ENCODE measurements at places on chromosomes 4 and X. TPM values are rescaled to one million over a fixed set of nuclear protein-coding genes. Genes with fewer than 3 reads are reported as not detected.
A peak's percentile ranks its signal among the peaks of the same experiment; 100 is the strongest.

- no peaks in the 10 kb centered on the region for H3K27me3 ChIP-seq
- peaks cover 33% of the 10 kb centered on the region for H3K4me1 ChIP-seq
- DNase-seq, result no peak
These were observed 1.2 kb downstream of the UGDH start for GRCh38 chr4:39525822-39526690.

- no peaks in the 10 kb centered on the region for H3K4me1 ChIP-seq
- no peaks in the 10 kb centered on the region for H3K36me3 ChIP-seq
- H3K27me3 ChIP-seq, result no peaks in the 10 kb centered on the region
- no peak overlapping the region for H3K27ac ChIP-seq
- no peak overlapping the region for H3K4me3 ChIP-seq
- DNase-seq, result no peak
These were observed 19.2 kb downstream of the MEPE start for GRCh38 chr4:87851953-87852352.

GRCh38 chrX:37378830-37379229, 29.7 kb downstream of the PRRG1 start:
- no peaks in the 10 kb centered on the region for H3K4me1 ChIP-seq
- DNase-seq, result no peak
- H3K36me3 ChIP-seq, result no peaks in the 10 kb centered on the region
- H3K27me3 ChIP-seq, result no peaks in the 10 kb centered on the region
- no peak overlapping the region for H3K4me3 ChIP-seq

GRCh38 chr4:15868111-15868510, 70.4 kb downstream of the FGFBP1 start:
- H3K27ac ChIP-seq, result no peak overlapping the region
- no peaks in the 10 kb centered on the region for H3K4me1 ChIP-seq
- no peaks in the 10 kb centered on the region for H3K27me3 ChIP-seq
- H3K4me3 ChIP-seq, result no peak overlapping the region
- H3K36me3 ChIP-seq, result no peaks in the 10 kb centered on the region

GRCh38 chr4:137532869-137533236, 559 bp upstream of the PCDH18 start:
- H3K4me1 ChIP-seq, result no peaks in the 10 kb centered on the region
- no peaks in the 10 kb centered on the region for H3K36me3 ChIP-seq
- peak overlapping the region; percentile 47 for H3K4me3 ChIP-seq
- H3K27me3 ChIP-seq, result no peaks in the 10 kb centered on the region
- DNase-seq, result no peak

- H3K4me1 ChIP-seq, result no peaks in the 10 kb centered on the region
- no peak overlapping the region for H3K27ac ChIP-seq
- no peak overlapping the region for H3K4me3 ChIP-seq
- H3K36me3 ChIP-seq, result no peaks in the 10 kb centered on the region
- H3K27me3 ChIP-seq, result no peaks in the 10 kb centered on the region
- no peak for DNase-seq
These were observed 1644.4 kb downstream of the STIM2 start for GRCh38 chr4:28505064-28505463.

- no peaks in the 10 kb centered on the region for H3K4me1 ChIP-seq
- no peak overlapping the region for H3K27ac ChIP-seq
- H3K36me3 ChIP-seq, result no peaks in the 10 kb centered on the region
- peaks cover 70% of the 10 kb centered on the region for H3K27me3 ChIP-seq
- no peak for DNase-seq
- H3K4me3 ChIP-seq, result peak overlapping the region; percentile 27
These were observed 5.3 kb downstream of the CRMP1 start for GRCh38 chr4:5887361-5888221.

DNA sequence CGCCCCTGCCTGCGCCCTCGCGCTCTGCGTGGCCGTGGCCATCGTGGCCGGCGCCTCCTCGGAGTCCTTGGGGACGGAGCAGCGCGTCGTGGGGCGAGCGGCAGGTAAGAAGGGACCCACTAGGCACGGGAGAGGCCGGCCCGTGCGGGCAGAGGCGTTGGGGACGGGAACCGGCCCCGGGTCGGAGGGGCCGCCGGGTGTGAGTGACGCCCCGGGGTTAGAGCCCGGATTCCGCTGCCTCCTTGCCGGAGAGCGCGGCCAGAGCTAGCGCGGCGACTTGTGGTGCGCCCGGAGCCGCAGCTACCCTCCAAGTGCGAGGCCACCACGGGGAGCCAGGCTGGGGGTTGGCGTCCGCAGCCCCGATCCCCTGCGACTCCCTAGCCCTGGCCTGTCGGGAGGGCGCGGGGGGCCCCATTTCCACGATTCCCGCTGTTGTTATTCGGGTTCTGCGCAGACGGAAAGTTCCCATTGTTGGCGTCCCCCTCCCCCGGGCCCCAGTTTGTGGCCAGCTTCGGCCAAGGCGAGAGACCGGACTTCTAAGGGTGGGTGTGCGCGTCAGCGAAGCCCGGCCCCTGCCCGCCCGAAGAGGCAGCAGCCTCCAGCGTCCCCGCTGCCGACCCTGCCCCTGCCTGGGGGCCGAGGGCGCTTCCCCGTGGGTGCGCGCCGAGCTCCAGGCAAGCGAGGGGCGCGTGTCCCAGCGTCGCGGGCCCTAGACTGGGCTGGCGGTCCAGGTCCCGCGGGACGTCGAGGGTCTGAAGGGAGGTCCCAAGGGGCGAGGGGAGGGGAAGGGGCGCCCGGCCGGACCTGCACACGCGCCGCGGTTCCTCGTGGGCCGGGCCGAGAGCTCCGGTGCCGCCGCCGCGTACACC, 1.1 kb downstream of the FGFR3 start:
- peak overlapping the region; percentile 6 for H3K4me3 ChIP-seq
- DNase-seq, result no peak
- peak overlapping the region; percentile 87 for H3K27ac ChIP-seq
- peaks cover 51% of the 10 kb centered on the region for H3K27me3 ChIP-seq
- peaks cover 35% of the 10 kb centered on the region for H3K4me1 ChIP-seq

DNA sequence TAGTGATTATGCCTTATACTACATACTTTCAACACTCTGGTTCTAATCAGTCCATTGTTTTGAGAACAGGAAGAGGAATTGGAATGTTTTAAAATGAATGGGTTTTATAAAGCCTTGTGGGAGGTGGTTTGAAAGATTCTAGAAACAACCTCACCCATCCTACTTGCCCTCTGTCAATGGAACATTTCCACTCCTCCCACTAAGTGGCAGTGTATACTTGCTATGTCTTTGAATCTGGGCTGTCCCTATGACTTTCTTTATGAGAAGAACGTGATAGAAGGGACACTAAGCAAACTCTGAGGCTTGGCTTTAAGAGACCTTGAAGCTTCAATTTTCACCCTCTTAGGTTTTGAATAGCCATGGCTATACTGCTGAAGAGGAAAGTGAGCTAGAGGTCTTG, 611.2 kb downstream of the PPP4R3C start:
- no peaks in the 10 kb centered on the region for H3K36me3 ChIP-seq
- no peak overlapping the region for H3K27ac ChIP-seq
- no peak for DNase-seq
- H3K4me1 ChIP-seq, result no peaks in the 10 kb centered on the region

- H3K4me3 ChIP-seq, result peak overlapping the region; percentile 61
- H3K27ac ChIP-seq, result peak overlapping the region; percentile 91
- no peaks in the 10 kb centered on the region for H3K27me3 ChIP-seq
- H3K36me3 ChIP-seq, result no peaks in the 10 kb centered on the region
- H3K4me1 ChIP-seq, result peaks cover 3% of the 10 kb centered on the region
- peak; percentile 29 for DNase-seq
These were observed 705 bp downstream of the RPS6KA3 start for GRCh38 chrX:20265726-20266681.

DNA sequence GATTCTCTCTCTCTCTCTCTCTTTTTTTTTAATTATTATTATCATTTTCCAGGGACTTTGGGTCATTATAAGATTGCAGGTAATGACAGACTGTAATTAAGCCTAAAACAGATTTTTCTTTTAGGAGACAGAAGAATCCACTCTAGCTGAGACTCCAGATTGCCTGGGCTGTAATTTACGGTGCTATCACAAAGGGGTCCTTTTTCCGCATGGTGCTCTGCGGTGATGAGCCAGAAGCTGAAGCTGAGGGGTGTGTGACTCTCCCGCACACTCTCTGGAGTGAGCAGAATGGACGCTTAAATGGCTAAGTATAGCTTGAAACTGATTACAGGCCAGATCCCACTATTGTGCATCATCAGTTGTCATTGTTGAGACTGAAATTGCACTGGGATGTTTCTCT, 50.0 kb downstream of the LGI2 start:
- no peaks in the 10 kb centered on the region for H3K27me3 ChIP-seq
- H3K36me3 ChIP-seq, result no peaks in the 10 kb centered on the region
- H3K4me1 ChIP-seq, result peaks cover 9% of the 10 kb centered on the region
- no peak overlapping the region for H3K27ac ChIP-seq
- H3K4me3 ChIP-seq, result no peak overlapping the region

- H3K4me1 ChIP-seq, result no peaks in the 10 kb centered on the region
- H3K27me3 ChIP-seq, result no peaks in the 10 kb centered on the region
- H3K27ac ChIP-seq, result no peak overlapping the region
These were observed 42.4 kb downstream of the DCUN1D4 start for GRCh38 chr4:51885363-51885762.

DNA sequence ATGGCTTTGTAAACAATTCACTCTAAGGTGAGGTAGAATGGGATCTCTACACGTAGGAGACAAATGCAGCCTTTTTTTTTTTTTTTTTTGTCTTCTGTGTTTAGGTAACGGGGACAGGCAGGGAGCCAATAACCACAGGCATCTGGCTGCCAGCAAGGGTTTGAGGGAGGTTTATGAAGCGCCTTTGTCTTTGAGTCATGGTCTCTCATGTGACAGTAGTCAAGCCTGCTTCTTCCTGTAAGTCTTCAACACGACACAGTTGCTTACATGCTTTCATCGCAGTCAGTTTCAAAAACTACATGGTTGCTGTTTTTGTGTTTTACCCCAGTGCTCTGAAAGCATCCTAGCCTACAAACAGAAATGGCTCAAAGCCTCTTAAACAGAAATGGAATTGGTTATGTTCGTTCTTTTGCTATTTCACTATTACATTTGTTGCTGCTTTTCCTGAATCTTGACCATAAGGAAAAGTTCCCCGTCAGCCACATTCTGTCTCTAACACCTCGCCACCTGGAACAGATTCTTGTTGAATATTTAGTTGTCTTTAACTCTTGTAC, 127.8 kb upstream of the METTL14 start:
- H3K27ac ChIP-seq, result no peak overlapping the region
- no peaks in the 10 kb centered on the region for H3K27me3 ChIP-seq
- no peaks in the 10 kb centered on the region for H3K36me3 ChIP-seq
- no peak for DNase-seq
- H3K4me1 ChIP-seq, result no peaks in the 10 kb centered on the region

DNA sequence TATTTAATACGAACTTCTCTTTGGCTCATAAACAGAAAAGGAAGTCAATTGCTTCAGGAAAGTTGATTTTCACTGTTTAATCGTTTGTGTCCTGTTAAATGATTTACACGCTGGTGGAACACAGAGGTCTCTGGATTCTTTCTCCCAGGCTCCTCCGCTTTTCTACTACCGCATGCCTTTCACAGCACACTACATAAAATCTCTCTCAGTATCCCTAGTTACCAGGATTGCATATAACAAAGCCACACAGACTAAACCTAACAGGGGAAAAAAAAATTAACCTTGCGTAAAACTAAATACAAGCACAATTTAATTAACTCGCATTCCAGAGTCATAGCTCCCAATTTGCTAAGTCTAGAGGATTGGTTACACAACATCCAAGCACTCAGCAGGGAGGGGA, 133.9 kb downstream of the CORIN start:
- no peak overlapping the region for H3K4me3 ChIP-seq
- H3K27ac ChIP-seq, result no peak overlapping the region
- no peaks in the 10 kb centered on the region for H3K4me1 ChIP-seq
- H3K27me3 ChIP-seq, result no peaks in the 10 kb centered on the region
- no peaks in the 10 kb centered on the region for H3K36me3 ChIP-seq
- DNase-seq, result no peak

GRCh38 chr4:149912000-149912399, 96.4 kb upstream of the IQCM start:
- H3K4me1 ChIP-seq, result peaks cover 27% of the 10 kb centered on the region
- DNase-seq, result no peak
- peak overlapping the region; percentile 61 for H3K27ac ChIP-seq
- H3K4me3 ChIP-seq, result no peak overlapping the region
- H3K27me3 ChIP-seq, result no peaks in the 10 kb centered on the region
- H3K36me3 ChIP-seq, result no peaks in the 10 kb centered on the region

DNA sequence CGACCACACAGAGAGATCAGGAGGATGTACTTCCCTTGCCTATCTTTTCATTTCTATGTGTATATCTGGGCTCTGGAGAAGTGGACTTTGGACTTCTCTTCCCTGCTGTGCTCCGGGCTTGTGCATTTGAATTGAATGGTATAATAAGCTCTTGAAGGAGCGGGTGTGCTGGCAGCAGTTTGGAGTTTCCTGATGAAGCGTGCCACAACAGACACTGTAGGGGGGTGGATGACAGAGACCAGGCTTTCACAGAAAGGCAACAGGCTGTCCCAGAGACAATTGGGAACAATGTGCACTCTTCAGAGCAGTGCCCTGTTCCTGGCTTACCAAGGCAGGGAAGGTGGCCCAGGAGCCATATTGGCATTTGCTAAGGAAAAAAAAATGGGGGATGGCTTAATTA, 170.1 kb downstream of the FRMPD4 start:
- H3K36me3 ChIP-seq, result no peaks in the 10 kb centered on the region
- H3K4me1 ChIP-seq, result no peaks in the 10 kb centered on the region
- no peak overlapping the region for H3K27ac ChIP-seq
- H3K4me3 ChIP-seq, result no peak overlapping the region

- H3K4me3 ChIP-seq, result peak overlapping the region; percentile 90
- peaks cover 59% of the 10 kb centered on the region for H3K4me1 ChIP-seq
- H3K27ac ChIP-seq, result peak overlapping the region; percentile 98
- no peak for DNase-seq
- H3K36me3 ChIP-seq, result no peaks in the 10 kb centered on the region
- no peaks in the 10 kb centered on the region for H3K27me3 ChIP-seq
These were observed 1.1 kb downstream of the CTBP1 start for GRCh38 chr4:1247864-1248244.

DNA sequence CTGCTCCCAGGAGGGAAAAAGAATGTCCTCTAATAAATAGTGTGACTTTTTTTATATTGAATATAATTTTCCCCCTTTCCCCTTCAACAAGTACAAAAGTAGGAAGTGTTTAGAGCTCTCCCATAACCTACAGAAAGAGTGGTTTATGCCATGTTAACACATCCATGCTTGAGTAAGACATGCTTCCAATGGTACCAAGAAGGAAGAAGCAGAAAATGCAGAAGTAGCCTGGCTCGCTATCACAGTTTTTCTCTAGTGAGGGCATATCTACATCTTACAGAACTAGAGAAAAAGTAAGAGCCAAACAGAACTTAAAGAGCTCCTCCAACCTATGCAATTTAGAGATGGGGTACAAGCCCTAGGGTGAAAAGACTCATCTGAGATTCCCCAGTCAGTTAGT, 82.5 kb downstream of the ARHGEF9 start:
- no peak overlapping the region for H3K4me3 ChIP-seq
- no peaks in the 10 kb centered on the region for H3K27me3 ChIP-seq
- H3K36me3 ChIP-seq, result no peaks in the 10 kb centered on the region
- H3K27ac ChIP-seq, result no peak overlapping the region
- no peak for DNase-seq
- no peaks in the 10 kb centered on the region for H3K4me1 ChIP-seq

- H3K27ac ChIP-seq, result no peak overlapping the region
- no peaks in the 10 kb centered on the region for H3K4me1 ChIP-seq
- H3K4me3 ChIP-seq, result no peak overlapping the region
- H3K27me3 ChIP-seq, result no peaks in the 10 kb centered on the region
- no peak for DNase-seq
These were observed 50.8 kb upstream of the MTMR1 start for GRCh38 chrX:150642423-150642822.

RENBP gene
- 13.1 TPM for total RNA-seq

CT45A8 gene
- not detected for total RNA-seq

DCAF12L1 gene
- total RNA-seq, result not detected

TCEAL7 gene
- 3.5 TPM for total RNA-seq

GAGE2A gene
- total RNA-seq, result not detected

MMAA gene
- 8.8 TPM for total RNA-seq

HERC3 gene
- 38.9 TPM for total RNA-seq

FOXO4 gene
- 23.3 TPM for total RNA-seq

CT83 gene
- not detected for total RNA-seq

ATP5ME gene
- total RNA-seq, result 152 TPM

NFKB1 gene
- 20.9 TPM for total RNA-seq
